ENCODE measurements at places on chromosomes 2 and 18.

GRCh38 chr2:108806371-108807113 is 20.0 kb downstream of the CCDC138 start:
- no peak for DNase-seq

- DNase-seq: no peak
These were observed 148.7 kb upstream of the SLC1A4 start for GRCh38 chr2:64840426-64840881.

DNA sequence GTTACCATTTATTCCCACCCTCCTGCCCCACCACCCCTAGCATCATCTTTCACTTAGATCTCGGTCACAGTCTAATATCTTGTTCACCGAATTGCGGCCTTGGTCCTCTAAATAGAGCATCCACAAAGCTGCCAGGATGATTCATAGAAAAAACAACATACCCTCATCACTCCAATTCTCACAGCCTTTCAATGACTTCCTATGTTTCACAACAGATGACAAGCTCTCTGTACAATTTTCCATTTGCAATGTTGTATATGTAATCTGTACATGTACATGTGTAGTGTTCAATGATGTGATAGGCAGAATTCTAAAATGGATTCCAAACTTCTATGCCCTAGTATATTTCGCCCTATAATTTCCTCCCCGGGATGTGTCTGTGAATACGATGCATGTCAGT is 675.6 kb upstream of the CELF4 start:
- DNase-seq: no peak

- DNase-seq: no peak
These were observed 400.3 kb upstream of the TRIB2 start for GRCh38 chr2:12316476-12316875.

DNA sequence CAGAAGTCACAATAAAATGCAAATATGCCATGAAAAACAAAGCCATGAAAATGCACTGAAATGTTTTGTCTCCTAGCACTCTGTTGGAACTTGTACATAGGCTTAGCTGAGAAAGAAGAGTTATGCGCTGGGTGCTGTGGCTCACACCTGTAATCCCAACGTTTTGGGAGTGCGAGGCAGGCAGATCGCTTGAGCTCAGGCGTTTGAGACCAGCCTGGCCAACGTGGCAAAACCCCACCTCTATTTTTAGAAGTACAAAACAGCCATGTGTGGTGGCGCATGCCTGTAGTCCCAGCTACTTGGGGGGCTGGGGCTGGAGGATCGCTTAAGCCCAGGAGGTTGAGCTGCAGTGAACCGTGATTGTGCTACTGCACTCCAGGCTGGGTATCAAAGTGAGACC is 39.9 kb downstream of the IRS1 start:
- DNase-seq: no peak

GRCh38 chr2:33335516-33335915 is 140.9 kb upstream of the RASGRP3 start:
- DNase-seq: no peak

GRCh38 chr2:105645938-105646773 is 98.6 kb upstream of the NCK2 start:
- DNase-seq: no peak

DNA sequence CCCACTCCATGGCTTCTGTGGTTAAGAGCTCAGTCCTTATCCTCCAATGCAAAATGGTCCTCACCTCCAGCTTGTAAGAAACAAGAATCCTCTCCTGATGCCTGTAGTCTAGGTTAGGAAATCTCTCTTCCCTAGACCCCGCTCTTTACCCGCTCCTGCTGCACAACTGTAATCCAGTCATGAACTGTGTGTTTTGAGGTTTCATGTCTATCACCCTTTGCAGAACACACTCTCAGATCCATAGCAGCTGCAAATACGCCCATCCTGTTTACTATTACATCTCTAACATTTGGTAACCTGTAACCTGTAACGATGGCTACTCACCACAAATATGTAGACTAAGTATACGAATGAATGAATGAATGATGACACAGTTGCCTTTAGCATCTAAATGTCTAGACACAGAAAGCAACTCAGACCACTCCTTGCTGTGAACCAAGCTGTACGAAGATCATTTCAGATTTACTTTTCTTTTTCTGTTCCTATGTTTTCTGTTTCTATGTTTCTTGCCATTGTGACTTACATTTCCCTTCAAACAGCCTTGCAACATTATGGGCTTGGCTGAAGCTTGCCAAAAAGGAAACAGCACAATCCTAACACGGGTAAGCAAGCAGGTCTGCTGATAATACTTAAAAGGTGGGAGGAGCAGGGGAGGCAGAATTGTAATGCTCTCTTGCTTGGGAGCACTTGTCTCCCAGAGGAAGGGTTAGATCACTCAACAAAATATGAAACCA is 53.7 kb downstream of the EPHA4 start:
- no peak for DNase-seq

DNA sequence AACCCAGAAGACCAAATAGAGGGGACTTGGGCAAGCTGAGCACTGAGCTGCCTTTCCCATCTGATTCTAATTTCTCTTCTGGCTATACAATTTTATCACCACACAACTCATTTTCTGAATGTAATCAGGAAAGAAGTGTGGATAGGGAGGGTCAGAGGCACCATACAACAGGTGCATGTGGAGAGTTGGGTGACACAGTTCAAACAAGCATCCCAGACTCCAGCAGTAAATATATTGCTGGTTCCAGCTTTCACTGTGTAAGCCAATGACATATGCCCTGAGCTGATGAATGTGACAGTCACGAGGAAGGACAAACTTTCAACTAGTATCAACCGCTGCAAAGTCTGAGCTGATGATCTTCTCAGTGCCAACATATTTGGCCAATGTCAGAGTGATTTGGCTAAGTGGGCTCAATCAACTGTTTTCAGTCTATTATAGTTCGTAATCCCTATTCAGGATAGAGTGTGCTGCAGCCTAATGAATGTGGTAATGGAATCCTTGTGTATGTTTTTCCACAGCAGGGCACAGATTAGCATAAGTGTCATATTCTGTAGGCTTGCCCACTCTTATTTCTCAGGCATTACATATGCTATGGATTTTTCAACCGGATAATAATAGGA is 109.9 kb upstream of the MEIS1 start:
- DNase-seq: no peak

Data from left kidney (tissue), 8 donors.